NCI-H774 (cell line): ENCODE measurements at places on chromosomes 1 and 21.

DNA sequence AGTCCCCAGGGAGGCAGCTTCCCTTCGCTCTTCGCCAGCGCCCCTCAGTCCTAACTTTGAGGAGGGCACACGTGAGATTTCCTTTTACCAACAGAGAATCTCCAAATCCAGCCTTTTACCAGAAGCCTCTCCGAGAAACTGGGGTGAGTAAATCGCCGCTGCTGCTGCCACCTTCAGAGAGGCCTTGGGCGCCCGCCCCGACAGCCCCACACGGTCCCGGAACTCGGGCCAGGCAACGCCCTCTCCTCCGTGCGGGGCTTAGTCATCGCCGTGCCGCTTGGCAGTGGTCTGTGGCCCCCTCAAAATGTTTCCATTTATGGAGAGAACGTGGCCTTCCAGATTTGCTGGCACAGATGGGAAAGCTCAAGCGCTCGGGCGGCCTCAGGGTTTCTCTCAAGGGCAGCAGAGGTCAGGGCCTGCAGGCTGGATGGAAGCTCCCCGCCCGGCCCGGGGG is 41.4 kb upstream of the COL6A2 start:
- DNase-seq = no peak

- no peak for DNase-seq
These were observed 4.1 kb upstream of the IRF2BP2 start for GRCh38 chr1:234614081-234614489.

- no peak for DNase-seq
These were observed 83.8 kb upstream of the HOOK1 start for GRCh38 chr1:59730759-59731478.

- DNase-seq = no peak
These were observed 42.9 kb upstream of the CITED4 start for GRCh38 chr1:40905061-40905460.

DNA sequence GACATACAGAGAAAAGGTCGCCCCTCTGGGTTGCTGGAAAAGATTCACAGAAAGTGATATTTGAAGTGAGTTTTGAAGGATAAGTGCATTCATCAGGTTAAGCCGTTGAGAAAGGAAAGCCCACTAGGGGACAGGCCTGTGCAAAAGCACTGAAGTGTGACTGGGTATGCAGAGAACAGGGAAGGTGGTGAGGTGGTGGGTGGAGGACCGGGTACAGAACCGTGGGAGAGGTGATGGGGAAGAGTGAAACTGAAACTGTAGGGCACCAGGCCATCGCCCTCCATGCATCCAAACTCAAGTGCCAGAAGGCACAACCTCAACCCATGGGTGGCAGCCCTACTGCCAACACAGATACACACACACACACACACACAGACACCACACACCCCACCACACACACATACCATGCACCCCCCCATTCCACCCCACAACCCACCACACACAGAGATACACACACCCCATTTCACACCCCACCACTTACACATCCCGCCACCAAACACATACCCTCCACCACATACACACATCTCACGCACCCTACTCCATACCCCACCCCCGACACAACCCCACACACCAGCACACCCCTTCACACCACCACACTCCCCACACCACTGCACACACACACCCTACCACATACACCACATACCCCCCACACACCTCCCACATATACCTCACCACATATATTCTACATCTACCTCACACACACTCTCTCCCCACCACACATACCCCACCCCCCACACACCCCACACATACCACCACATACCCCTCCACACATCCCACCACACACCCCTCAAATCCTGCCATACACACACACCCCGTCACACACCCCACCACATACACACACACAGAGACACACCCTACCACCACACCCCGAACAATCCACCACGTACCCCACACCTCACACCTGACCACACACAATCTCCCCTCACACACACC is 59.0 kb downstream of the TSEN15 start:
- no peak for DNase-seq

GRCh38 chr1:234842726-234843641 is 233.0 kb upstream of the IRF2BP2 start:
- no peak for DNase-seq

DNA sequence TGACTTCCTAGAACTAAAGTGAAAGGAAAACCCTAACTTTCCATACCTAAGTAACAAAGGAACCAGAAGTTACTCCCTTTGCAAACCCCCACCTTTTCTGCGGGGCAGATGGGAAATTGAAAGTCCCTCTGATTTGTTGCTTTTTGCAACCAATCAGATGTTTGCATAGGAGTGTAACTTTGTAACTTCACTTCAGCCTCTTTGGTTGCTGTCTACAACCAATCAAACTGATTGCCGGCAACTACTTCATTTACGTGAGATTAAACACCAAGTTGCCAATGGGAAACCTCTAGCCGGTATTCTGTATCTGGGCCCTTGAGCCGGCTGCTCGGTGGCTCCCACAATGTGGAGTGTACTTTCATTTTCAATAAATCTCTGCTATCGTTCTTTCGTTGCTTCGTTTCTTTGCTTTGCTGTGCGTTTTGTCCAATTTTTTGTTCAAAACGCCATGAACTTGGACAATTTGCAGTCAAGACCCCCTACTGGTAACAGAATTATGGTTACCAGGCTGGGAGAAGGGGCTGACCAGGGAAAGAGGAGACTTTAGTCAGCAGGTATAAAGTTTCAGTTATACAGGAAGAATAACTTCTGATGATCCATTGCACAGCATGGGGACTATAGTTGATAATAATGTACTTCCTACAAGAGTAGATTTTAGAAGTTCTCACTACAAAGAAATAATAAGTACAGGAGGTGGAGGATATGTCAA is 69.2 kb upstream of the RGS2 start:
- DNase-seq = peak; percentile 25

DNA sequence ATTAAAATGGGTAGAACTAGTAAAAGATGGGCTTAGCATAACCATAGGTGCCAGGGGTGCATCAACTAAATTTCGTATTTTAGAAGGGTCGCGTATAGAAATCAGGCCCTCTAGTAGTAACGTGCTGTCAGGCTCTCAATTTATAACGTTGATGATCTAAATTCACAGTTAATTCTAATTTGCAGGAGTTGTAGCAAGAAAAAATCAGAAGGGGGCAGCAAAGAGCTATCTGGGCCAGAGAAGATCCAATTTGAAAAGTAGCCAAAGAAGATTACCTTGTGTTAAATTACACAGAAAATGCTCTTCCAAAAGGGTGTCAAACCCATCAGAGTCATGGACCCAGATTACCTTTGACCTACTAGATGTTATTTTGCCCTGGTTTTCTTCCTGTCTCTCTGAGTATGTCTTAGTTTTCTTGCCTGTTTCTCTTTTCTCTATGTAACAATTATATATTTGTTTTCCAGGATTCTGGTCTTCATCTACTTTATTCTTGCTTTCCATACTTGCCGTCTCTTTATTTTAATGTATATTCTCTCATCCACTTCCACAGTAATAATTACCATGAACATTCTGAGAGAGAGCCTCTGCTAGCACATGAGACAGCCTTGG is 1030.9 kb downstream of the AMY1C start:
- peak; percentile 24 for DNase-seq

DNA sequence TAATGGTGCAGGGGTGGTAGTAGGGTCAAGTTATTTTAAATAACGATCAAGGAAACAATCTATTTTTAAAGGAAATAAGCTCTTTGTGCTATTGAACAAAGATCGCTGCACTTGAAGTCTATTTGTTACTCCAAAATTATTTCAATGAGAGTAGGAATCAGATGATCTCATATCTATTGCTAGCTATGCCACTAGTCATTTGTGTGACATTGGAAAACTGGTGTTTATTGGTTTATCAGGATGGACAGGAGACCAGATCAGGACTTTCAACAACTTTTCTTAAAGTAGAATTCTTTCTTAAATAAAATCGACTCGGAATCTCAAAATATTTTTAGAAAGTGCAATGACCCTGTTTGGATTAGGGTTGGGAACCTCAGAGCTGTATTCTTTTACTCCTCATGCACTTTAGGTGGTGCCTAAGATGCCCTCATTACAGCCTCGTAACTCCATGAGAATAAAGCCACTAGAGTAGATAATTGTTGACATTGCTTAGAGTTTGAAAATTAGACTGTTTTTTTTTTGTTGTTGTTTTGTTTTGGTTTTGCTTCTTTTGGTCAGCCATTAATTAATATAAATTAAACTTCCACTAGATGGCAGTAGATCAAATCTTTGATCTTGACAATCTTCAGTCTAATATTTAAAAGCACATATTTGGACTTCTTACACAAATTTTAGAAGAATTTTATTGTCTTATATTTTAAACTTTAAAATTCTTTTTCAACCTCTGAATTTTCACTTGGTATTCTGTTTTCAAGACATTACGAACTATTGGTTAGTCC is 352.4 kb downstream of the USP25 start:
- DNase-seq = no peak

GRCh38 chr21:20266441-20266710 is 731.8 kb upstream of the NCAM2 start:
- no peak for DNase-seq

DNA sequence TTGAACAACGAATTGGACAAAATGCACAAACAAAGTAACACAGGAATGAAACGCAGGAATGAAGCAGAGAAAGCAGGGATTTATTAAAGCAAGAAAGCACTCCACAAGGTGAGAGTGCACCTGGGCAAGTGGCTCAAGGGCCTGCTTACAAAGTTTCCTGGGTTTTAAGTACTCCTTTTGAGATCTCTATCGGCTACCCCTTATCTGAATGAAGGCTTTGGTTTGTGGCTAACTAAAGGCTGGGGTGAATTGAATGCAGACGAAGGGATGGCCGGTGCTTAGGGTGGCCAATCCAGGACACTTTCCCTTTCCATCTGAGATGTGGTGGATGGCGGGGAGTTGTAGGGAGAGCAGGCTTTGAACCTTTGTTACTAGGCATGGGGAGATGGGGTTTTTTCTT is 151.4 kb upstream of the KIAA0040 start:
- no peak for DNase-seq

GRCh38 chr1:55640708-55641473 is 425.7 kb upstream of the USP24 start:
- peak; percentile 23 for DNase-seq

DNA sequence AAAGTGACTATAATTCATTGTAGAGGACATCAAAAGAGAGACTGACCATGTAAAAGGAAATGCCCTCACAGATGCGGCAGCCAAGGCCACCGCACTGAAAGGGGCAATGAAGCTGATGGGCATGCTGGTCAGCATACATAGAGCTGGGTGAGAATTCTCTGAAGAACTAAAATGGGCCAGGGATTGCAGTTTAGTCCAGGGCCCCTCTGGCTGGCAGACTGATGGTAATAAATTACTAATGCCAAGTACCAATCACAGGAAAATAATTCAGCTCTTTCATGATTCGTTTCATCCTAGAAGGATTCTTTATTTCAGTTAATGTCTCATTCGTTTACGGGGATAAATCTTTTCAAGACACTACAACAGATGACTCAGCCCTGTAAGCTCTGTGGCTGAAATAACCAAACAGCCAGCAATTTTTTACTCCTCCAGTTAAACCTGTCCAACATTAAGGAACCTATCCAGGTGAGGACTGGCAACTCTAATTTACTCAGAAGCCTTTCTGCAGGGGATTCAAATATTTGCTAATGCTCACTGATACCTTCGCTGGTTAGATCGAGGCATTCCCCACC is 56.9 kb upstream of the MAP1LC3C start:
- DNase-seq = no peak

DNA sequence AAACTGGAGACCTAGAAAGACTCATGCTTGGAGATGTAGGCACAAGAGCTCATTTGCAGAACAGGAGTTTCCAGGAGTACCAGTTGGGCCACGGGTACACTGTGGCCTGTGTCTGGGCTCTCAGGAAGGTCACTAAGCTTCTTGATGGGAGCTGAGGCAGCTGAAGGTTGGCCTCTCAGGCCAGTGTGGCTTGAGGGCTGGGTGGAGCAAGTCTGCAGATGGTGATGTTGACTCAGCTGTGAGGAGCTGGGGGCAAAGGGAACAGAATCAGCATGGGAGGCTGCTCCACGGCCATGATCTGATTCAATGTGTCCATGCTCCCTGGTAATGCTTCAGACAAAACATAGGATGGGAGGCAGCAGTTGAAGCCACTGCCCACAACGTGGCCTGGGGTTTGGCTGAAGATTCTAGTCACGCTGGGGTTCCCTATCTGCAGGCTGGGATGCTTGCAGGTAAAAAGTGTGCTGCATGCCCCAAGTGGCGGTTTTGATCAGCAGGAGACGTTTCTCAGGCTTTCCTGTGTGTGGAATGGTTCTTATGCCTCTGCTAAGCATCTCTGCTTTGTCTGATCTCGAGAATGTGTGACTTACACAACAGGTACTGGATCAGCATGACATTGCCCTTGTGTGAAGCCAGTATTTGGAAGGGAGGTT is 15.4 kb upstream of the TENT5C start:
- DNase-seq = peak; percentile 16

- no peak for DNase-seq
These were observed 47.4 kb downstream of the S100B start for GRCh38 chr21:46557469-46557868.

GRCh38 chr1:90809093-90809492 is 92.0 kb upstream of the BARHL2 start:
- DNase-seq = no peak

GRCh38 chr1:21174654-21175323 is 1.9 kb downstream of the EIF4G3 start:
- no peak for DNase-seq

DNA sequence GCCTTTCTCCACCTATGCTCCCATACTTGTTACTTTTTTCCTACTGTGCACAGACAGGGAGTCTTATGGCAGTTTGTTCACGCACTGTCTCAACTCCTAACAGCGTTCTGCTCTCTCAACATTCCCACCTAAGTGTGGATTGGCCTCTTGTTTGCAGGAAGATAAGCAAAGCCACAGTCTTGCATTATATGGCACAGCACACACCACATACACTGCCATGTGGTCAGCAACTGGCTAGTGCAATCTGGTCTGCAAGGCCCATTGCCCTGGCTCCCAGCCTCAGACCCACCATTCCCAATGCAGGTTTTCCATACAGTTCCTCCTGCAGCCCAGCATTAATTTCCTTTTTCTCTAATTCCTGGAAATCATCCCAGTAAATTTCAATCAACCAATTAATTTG is 38.3 kb upstream of the LAMC2 start:
- DNase-seq = no peak

DNA sequence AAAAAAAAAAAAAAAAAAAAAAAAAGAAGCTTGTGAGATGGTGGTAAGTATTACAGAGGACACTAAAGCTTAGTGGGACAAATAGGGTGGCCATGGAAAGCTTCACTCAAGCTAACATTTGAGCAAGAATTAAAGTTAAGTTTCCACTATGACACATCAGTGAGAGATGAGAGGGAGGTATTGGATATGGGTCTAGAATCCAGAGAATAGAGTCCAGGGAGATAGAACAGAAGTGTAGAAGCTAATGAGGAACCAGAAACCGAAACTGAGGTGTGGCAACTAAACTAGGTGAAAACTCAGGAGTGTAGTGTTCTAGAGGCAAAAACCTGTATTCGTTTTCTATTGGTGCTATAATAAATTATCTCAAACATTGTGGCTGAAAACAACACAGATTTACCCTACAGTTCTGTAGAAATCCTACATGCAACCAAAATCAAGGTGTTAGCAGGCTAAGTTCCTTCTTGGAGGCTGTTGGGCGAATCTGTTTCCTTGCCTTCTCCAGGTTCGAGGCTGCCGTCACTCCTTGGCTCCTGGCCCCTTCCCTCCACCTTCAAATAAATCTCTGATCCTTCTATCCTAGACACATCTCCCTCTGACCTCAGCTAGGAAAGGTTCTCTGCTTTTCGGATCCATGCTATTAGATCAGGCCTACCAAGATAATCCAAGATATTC is 36.2 kb downstream of the PTP4A2 start:
- no peak for DNase-seq

- no peak for DNase-seq
These were observed 52.5 kb downstream of the RASAL2 start for GRCh38 chr1:178146436-178146835.

GRCh38 chr1:180179162-180179957 is 24.7 kb downstream of the QSOX1 start:
- no peak for DNase-seq

- no peak for DNase-seq
These were observed 1015.6 kb downstream of the PLA2G4A start for GRCh38 chr1:187844313-187844712.
